ENCODE measurements at places on chromosomes 4 and X.

DNA sequence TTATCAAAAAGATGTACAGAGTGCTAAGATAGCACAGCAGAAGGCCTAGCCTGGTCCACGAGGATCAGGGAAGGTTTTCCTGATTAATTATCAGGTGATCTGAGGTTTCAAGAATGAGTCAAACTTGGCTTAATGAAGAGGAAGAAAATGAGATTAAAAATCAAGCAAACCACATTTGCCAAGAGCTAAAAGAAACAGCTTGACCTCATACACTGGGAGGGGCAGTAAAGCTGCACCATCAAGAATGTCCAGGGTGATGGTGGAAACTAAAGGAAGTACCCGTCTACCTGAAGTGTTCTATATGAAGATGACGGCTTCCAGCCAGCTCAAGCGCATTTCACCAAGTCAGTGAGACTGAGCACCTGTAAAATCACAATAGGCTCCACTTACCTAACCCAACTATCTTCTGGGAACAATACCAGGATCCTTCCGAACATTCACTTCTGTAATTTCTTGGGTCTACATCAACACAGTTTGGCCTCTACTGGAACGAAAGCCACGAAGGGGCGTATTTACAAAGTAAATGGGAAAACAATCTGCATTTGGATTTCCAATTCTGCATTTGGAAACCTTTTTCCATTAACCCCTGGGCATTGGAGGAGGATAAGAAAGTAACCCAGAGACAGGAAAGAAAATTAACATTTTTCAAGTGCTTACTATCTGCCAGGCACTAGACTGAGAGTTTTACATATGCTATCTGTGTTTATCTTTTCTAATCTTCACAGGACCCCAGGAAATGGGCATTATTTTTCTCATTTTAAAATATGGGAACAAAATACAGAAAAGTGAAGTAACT lies 114.0 kb upstream of the DCLK2 start:
- DNase-seq, result no peak

DNA sequence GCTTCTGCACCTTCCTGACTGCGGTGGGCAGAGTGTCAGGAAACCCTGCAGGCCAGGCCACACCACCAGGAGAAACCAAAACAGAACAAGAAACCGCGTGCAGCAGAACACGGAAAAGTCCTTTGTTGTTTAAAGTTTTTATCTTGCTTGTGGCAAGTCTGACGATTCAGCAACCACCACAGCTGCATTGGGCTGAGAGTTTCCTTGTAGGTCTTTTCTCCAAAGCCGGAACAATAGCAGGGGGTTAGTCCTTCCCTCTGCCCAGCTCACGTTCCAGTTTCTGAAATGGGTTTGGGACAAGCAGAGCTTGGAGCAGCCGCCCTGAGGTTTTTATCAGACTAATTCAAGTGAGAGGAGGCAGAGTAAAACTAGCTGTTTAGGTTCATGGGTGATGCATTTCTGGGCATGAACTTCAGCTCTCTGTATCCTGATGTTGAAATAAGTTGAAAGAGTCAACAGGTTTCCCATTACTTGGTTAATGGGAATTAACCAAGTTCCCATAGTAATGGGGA lies 216.9 kb downstream of the PTTG2 start:
- DNase-seq, result no peak

DNA sequence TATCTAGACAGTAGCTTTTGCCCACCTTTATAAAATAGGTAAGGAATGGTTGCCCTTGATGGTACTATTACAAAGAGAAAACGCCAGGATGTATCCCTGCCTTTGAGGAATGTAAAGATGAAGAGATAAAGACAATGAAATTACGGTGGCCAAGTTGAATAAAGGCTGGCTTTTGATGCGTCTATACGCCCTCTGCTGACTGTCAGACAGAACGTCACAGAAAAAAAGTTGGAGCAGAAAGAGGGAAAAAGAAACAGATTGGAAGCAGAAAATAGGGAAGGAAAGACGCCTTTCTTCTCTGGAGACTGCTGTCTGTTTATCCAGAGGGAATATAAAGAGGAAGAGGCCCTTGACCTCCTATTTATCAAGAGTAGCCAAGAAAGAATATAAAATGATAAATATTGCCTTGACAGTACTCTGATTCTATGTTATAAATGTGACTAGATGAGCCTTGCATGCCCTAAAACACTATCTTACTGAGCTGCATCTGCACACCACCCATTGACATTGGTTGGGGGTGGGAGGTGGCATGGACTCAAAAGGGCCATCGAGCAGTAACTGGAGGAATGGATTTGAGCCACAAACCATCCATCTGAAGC lies 30.6 kb downstream of the PCDH19 start:
- no peak for DNase-seq

DNA sequence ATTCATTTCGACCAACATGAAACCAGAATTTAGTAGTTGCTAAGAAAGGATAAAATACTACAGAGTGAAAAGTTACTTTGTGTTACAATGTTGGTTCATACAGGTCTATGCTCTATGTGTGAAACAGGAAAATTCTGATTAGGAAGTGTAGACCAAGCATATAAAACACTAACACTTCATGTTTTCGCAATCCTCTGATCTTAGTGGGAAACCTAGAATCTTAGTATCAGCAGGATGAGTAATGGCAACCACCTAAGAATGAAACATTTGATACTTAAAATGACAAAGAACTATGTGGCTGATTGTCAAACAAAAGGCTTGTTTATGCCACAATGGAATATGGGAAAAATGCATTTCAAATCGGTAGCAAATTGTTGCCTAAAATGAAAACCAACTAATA lies 116.1 kb downstream of the AMMECR1 start:
- DNase-seq, result no peak

- DNase-seq, result no peak
These were observed 57.2 kb upstream of the NPNT start for GRCh38 chr4:105838082-105838481.

GRCh38 chr4:142098900-142099545 lies 462.6 kb downstream of the IL15 start:
- no peak for DNase-seq

GRCh38 chrX:8730812-8731558 lies 952 bp downstream of the ANOS1 start:
- no peak for DNase-seq

DNA sequence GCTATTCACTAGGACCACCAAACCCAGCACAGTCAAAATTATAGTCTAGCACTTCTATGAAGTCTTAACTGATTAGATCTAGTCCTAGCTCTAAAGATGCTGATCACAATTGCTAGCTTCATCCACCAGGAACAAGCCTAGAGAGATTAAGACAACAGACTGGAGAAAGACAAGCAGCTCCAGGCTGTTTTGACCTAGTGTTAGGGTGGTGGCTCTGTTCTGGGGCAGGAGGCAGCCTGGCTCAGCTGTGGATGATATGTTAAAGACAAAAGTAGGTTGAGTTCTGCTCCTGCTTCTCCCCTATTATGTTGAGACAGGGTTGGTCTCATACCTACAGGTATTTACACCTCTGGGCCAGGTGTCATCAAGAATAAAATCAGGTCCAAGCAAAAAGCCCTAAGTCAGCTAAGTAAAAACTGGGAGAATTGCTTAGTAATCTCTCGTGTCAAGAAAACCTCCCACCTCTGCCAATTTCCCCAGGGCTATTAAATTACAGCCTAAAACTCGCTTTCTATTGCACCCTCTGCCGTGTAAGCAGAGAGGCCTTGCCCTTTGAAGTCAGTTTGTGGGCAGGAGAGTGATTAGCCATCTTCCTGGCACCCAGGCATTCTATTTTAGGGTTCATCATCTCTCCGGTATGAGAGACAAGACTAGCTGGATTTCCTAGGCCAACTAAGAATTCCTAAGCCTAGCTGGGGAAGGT lies 39.9 kb downstream of the RAB40AL start:
- DNase-seq, result no peak

DNA sequence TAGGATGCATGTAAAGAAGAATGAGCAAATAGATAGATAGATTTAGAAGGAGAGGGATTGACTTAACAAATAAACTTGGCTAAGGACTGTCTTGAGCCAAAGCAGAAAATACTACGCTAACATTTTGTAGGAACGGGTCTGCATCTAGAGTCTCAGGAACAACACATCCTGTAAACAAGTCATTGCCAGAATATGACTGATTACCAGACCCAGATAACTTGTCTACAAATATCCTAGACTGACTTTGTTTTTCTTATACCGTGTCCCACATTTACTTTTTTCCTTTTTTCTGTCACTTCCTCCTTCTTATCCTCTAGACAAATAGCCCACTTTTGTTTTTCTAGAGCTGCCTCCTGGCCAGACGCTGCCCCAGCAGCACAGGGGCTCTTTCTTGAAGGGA lies 393.6 kb downstream of the PDGFC start:
- no peak for DNase-seq

DNA sequence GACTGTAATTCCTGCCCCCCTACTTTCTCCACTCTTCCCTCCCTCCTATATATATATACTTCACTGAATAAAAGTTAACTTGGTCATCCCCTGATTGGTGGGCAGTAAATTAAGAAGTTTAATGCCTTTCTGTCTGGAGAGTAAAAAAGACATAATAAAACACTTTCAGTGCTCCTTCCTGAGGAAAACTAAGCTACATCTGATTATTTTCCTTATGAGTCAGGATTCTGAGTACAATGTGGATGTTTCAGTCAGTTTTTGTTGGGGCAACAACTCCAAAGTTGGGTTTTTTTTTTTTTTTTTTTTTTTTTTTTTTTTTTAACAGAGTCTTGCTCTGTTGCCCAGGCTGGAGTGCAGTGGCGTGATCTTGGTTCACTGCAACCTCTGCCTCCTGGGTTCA lies 22.0 kb upstream of the SUPT20HL2 start:
- no peak for DNase-seq

Measured in skin of body (tissue), 3 donors.